ENCODE measurements at places on chromosomes 16 and 17.

DNA sequence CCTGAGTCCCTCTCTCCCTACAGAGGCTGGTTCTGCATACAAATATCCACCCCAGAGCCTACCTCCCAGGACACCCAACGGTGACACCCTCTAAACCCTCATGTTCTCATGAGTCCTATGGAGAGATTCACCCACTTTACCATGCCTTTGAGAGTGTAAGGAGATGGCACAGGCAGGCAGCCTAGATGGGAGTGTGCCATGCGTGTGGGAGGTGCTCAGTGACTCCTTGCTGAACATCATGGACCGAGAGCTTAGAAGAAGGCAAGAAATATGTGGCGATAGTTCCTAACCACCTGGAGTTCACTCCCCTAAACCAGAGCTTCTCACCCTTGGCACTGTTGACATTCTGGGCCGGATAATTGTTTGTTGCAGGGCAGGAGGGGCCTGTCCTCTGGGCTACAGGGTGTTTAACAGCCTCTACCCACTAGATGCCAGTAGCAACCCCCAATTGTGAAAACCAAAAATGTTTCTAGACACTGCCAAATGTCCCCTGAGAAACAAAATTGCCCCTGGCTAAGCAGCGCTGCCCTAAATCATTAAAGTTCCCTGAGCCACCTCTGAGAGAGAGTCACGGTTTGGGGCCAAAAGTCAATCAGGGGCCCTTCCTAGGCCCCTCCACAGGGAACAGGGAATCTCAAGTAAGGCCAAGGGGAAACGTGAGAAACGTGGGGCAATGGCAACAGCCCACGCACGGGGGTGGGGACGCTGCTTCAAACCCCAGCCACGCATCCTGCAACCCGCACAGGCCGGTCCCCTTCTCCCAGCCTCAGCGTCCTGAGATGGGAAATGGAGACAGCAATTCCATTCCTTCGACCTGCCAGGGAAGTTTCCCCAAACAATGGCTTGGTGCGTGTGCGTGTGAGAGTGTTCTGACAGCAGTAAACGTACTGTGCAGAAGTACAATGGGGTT is 66.8 kb downstream of the C16orf78 start:
- DNase-seq: no peak

- DNase-seq: no peak
Measured at GRCh38 chr16:54633943-54634362, 296.7 kb upstream of the IRX5 start.

- DNase-seq: no peak
Measured at GRCh38 chr17:80265205-80266068, 4.8 kb downstream of the RNF213 start.

GRCh38 chr16:66653581-66654350 is 42.8 kb downstream of the CMTM4 start:
- no peak for DNase-seq

DNA sequence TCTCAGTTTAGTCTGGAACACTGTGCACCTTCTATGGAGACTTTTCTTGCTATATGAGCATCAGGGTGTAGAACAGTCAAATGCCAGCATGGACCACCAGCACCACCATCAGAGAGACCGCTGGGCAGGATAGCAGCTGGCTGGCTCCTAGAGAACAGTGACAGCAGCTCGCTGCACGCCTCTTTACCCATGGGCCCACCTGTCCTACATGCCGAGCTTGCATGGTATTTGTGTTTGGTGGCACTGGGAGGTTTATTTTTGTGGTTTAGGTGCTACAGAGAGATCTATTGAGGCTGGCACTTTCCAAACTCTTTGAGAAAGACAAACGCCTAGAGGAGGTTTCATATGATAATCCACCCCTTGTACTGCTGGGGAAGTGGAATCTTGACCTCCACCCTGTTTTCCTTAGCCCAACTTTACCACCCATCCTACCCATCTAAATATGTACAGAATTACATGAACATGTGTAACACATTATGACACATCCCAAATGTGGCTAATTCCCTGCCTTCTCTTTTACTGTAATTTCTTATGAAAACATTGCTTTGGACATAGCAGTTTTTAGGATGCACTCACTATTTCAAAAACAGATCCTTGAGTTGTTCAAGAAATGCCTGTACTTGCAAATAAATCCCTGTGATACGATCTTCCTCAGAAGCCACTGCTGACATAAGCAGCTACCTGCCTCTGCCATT is 46.3 kb downstream of the COG7 start:
- DNase-seq: no peak

GRCh38 chr16:15592324-15592723 is 50.6 kb downstream of the MARF1 start:
- no peak for DNase-seq

All from forelimb muscle (tissue), 1 donor.